GM13976 (cell line): ENCODE measurements at places on chromosomes 1 and 21.

DNA sequence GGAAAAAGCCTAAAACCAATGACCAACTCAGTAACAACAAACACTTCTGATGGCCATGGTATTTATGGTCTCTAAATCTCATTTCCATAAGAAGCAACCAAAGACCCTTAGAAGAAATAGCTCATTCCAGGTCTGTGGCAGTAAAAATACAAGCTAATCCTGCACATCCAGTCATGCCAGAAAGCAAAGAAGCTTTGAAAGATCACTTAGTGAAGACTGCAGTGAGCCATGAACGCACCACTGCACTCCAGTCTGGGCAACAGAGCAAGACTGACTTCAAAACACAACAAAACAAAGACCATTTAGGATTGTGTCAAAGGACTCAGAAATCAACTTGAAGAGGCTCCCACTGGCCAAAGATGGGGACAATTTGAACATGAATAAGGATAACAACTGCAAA is 18.4 kb upstream of the ELK4 start:
- no peak for DNase-seq

DNA sequence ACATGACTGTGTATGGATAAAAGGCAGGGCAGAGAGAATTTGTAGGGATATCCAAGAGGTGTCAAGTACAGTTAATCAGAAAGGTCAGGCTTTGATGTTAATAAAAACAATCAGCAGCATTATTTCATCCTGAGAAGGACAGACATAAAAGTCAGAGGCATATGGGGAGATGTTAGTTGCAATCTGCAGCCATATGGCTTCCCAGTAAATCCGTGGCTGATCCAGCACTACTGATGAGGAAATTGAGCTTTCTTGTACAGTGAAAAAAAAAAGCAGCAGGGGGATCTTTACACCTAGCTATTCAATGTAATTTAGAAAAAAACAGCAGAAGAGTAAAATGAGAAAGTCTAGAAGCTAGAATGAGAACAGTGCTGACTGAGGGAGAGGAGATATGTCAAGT is 2.2 kb upstream of the SPRR1B start:
- DNase-seq: no peak

GRCh38 chr1:192802406-192802805 is 6.4 kb upstream of the RGS2 start:
- no peak for DNase-seq

DNA sequence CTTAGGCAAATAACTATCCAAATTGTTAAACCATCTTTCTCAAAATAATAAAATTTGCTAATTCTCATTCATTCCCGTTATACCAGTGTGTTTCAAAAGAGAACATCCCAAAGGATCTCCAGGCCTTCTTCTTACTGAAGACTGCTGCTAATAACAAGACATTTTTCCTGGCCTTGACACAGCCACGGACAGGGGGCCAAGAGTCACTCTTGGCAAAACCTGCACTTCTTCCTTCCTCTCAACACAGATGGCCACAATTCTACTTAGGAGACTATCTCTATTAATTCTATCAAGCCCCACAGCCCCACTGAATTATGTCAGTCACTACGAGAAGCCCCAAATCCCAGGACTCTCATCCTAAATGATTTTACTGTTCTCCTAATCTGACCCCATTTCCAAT is 86.0 kb downstream of the EVI5 start:
- no peak for DNase-seq
